ENCODE measurements at places on chromosomes 2 and 18.

DNA sequence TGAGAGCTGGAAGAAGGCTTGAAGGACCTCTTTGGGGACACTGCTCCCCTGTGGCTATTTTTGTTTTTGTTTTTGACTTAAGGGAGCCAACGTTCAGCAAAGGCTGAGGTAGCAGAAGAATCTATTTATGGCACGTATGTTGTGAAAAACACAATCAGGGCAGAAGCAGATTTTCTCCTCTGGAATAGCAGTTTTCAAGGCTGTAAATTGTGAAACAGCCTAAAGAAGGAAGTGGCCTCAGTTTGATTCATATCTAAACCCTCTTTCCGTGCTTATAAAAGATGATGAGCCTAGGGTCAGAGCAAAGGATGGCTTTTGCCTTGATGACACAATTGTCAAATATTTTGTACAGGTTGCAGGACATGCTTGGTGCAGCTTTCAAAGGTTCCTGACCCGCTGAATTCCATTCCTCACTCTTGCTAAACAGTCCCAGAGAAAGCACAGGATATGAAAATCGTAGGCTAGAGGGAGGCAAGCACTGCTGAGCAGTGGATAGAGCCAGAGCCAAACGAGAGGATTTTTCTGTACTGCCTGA is 106.2 kb upstream of the DLX2 start:
- no peak for DNase-seq

DNA sequence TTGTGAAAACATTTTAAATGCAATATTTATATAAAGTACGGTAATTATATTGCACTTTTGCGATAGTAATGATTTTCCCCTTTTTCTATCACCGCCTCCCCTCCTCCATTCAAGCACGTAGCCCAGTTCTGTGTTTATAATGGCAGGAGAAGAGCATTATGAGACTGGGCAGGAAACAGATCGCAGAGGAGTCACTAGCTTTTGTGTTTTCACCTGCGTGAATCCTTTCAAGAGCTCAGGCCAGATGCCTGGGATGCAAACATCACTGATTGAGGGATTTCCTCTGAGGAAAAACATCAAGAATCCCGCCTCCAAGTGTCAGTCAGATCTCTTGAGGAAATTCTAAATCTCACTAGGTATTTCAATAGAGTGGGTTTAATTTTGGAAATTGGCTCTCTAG is 178.4 kb upstream of the FN1 start:
- DNase-seq: no peak

DNA sequence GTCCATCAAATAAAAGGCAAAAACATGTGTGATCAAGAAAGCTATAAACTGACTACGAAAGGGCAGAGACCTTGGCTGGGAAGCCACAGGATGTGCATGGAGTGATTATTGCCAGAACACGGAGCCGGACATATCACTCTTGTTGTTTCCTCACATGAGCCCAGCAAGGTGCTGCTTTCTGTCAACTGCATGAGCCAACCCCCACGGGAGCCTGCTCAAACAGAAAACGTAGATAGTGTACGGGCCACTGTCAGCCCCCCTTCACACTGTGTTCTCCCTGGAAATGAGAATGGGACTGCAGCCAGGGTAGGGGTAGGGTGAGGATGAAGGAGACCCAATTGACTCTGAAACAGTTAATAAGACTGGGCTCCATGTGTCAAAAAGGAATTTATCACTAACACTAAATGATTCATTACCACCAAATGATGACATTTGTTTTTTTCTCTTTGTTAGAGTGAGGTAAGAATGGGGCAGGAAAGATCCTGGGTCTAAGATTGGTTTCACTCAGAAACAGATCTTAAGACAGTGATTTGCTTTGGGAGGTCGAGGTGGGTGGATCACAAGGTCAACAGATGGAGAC is 235.8 kb downstream of the MREG start:
- DNase-seq: no peak

GRCh38 chr2:85502720-85503119 is 36.2 kb upstream of the MAT2A start:
- DNase-seq: no peak

DNA sequence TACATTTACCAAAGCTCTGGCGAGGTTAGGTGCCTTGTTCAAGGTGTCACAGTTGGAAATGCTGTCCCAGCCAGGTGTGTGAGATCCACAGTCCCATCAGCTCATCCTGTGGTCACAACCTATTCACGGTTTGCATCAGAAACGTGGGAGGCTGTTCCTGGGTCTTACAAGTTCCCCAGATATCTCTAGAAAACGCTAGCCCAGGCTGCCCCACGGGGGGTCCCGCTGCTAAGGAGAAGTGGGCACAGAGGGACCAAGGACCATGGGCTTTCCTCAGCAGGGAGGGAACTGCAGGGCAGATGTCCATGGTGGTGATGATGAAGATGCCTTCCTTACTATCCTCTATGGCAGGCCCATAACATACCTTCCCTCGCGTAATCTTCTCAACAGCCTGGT is 649 bp downstream of the FECH start:
- DNase-seq: no peak

DNA sequence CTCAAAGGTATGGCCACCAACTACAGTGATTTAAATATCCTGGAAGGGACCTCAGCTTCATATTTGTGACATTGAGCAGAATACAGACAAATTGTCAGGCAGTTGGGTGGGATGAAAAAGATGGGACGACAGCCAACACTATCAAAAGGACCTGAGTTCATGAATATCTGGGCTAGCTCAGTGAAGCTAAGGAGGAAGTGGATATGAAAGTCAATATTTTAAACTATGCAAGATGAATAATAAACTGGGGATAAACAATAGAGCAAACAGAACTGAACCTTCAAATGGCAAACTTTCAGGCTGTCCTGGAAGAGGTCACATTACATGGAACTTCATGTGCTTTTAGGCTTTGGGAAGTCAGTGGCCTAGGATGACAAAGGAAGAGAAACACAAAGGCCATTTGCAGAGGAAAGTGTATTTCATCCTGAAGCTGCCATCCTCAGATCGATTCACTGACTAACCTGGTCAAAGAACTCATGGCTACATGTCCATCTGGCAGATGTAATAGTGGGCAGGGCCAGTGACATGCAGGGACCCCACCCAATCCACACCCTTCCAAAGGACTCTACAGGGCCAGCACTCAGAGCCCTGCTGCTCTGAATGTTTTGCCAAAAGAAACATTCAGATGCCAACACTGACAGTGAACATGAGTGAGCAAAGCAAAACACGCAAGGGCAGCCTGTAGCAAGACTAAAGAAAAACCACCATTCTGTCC is 175.7 kb downstream of the ETAA1 start:
- no peak for DNase-seq

All from HCT116 (cell line).